NCI-H226 (cell line): ENCODE measurements at places on chromosomes 12 and 14.

- DNase-seq = peak; percentile 93
Observed at GRCh38 chr12:52232674-52233461, at the start of gene KRT7. TSS of gene KRT7 (plus strand) at chr12:52233243. CDS start at chr12:52233297, 54 bp downstream.

- DNase-seq = no peak
Observed at GRCh38 chr12:124008595-124008994, 35.6 kb downstream of the ZNF664 start.

DNA sequence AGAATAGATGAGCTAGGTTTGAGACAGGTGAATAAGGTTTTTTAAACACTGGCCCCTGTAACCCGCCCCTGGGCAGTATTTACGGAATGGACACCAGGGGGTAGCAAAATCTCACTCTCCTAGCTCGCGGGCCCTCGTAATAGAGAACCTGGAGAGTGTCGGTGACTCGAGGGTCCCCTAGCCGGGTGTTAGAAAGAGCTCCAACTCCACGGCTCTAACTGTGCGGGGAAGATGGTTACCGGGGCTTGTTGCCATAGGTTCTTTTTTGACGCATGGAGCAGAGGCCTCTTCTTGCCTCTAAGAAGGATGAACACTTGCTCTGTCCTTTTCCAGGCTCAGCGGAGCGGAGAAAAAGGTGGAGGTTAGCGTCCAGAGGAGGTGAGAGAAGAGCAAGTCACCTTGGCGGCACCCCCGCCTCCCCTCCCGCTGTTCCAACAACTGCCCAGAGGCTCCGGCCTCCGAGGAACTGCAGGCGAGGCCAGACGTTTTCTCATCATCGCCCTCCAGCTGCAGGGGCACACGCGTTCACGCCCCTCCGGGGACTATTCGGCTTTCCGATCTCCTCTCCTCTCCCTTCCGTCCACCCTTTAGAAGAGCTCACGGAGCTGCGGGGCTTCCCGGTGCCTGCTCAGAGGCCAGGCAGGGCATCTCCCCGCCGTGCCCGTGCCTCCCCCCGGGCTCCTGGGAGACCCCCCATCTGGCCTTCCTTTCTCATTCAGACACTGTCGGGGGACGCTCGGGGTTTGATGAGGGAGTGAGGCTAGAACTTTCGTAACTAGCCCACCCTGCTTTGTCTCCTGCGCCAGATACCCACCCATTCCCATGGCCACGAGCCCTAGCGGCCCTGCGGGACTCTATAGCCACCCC is 1.4 kb upstream of the ARHGEF40 start:
- peak; percentile 16 for DNase-seq

- peak; percentile 63 for DNase-seq
Observed at GRCh38 chr14:80634106-80634758, 307.3 kb downstream of the CEP128 start.

DNA sequence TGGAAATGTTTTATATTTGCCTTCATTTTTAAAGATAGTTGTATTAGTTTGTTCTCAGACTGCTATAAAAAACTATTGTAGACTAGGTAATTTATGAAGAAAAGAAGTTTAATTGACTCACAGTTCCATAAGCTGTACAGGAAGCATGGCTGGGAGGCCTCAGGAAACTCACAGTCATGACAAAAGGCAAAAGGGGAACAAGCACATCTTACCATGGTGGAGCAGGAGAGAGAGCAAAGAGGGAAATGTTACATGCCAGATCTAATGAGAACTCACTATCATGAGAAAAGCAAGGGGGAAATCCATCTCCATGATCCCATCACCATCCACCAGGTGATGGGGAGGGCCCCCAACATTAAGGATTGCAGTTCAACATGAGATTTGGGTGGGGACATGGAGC is 35.5 kb upstream of the UNC79 start:
- DNase-seq = no peak

GRCh38 chr12:9977916-9978315 is 6.7 kb downstream of the CLEC12A start:
- DNase-seq = no peak

GRCh38 chr12:56641219-56641618 is 4.6 kb downstream of the ATP5F1B start:
- DNase-seq = no peak

GRCh38 chr12:116619246-116619645 is 60.1 kb downstream of the MAP1LC3B2 start:
- no peak for DNase-seq

GRCh38 chr12:26131936-26132335 is 7.1 kb upstream of the BHLHE41 start:
- no peak for DNase-seq

DNA sequence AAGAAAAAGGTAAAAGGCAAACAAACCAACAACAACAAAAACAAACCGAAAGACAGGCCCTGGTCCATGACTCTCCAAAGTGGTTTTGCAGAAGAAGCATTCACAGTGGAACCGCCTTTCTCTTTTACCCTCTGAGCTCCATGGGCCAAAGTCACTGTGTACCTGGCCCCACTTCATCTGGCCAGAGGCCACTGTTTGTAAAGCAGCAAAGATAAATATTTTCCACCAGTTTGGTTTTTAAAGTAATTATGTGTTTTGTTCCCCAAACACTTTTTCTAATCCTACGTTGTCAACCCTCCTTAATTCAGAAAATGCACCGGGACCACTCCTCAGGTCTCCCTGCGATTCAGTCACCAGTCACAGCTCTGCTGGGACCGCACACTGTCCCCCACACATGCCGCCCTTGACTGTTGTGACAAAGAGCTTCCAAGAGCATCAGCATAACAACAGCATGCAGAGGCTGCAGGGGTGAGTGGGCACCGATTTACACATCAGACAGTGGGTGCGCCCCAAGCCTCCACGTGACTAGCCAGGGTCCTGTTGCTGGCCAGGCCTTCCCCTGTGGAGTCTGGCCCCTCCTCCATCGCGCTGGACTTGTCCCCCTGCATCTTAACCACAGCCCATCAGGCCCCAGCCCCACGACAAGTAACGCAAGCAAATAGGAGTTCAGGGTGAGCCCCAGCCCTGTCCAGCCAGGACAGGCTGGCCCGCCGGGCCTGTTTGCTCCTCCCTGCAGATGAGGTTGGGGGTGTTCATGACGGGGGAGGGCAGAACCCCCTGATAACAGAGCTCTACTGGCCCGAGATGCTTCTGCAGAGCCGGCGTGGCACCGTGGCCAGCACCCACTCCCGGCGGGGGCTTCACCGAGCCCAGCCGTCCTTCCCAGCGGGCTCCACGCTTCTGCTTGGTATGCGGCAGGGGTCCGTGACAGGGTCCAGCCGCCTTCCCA is 65.2 kb upstream of the DIO3 start:
- no peak for DNase-seq

GRCh38 chr12:48980953-48981756 is 3.0 kb downstream of the WNT1 start:
- DNase-seq = no peak

- no peak for DNase-seq
Observed at GRCh38 chr12:25494926-25495325, 58.2 kb downstream of the LMNTD1 start.

GRCh38 chr12:15584366-15585041 is 204.7 kb downstream of the EPS8 start:
- DNase-seq = peak; percentile 10

DNA sequence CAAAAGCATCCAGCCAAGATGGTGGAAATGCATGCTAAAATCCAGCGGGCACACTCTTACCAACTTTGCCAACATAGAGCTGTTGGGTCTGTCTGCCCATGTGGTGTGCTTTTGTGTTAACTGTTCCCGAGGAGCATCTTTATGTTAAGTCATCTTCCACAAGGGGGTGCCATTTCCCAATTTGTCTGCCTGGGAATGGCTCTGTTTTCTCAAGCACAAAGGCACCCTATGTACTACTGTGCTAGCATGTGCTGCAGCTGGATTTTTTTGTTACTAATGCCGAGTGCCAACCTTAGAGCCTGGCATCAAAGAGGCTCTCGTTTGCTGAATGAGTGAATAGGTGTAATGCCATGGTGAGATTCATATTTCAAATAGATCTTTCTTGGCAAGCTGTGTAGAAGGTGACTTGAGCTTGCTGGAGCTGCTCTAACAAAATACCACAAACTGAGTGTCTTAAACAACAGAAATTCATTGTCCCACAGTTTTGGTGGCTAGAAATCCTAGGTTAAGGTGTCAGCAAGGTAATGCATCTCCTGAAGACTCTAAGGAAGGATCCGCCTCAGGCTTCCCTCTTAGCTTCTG is 74.3 kb downstream of the TRHDE start:
- DNase-seq = peak; percentile 39

DNA sequence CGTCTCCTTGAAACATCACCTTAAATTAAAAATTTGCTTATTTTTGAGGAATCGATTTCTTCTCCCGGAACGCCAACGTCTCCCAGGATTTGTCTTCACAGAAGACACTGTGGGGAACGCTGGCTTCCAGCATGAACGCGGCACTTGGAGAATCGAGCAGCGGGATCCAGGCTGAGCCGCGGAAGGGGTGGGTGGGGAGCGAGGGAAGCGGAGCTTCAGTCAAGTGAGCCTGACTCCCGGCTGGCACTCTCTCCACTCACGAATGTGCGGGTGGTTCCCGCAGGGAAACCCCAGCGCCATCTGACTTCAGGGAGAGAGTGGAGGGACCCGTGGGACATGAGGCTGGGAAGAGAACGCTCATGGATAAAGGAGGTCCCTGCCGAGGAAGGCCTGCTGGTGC is 506.0 kb upstream of the TMEM132C start:
- DNase-seq = no peak

- DNase-seq = peak; percentile 92
Observed at GRCh38 chr14:55051423-55052268, at the start of gene MAPK1IP1L. TSS of gene MAPK1IP1L (plus strand) at chr14:55051647. CDS start at chr14:55061684, 10,037 bp downstream.

- DNase-seq = peak; percentile 30
Observed at GRCh38 chr14:24734917-24735500, 101.0 kb upstream of the GZMB start.

DNA sequence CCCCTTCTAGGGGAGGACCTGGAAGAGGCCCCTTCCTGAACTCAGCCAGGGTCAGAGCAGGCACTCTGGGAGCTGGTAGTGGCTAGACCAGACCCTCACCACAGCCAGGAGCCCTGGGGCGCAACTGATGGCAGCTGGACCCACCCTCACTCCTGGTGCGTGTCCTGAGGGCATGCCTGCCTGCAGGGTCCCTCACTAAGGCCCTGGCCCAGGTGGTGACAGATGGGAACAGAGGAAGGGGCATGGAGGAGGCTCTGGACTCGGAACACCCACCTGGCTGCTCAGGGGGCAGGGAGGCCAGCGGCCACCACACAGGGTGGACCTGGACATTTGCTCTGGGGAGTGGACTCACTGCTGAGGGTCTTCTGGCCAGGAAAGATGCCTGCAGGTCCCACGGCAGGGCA is 342.2 kb upstream of the SFSWAP start:
- no peak for DNase-seq

DNA sequence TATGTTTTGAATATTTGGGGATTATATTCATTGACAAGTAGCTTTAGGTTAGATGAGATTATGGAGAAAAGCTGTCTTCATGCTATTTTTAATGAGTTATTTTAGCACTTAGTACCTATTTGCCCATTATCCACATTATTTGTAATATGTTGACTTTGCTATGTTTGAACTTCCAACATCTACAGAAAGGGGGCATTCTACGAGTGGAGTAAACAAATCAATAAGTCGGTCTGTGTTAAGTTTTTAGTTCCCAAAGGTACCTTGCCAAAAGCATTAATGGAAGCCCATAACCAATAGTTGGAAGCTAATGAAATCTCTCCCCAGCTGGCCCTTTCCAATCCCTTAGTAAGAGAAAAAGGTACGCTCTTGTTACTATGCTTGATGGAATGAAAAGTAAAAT is 250.0 kb upstream of the E2F7 start:
- no peak for DNase-seq

DNA sequence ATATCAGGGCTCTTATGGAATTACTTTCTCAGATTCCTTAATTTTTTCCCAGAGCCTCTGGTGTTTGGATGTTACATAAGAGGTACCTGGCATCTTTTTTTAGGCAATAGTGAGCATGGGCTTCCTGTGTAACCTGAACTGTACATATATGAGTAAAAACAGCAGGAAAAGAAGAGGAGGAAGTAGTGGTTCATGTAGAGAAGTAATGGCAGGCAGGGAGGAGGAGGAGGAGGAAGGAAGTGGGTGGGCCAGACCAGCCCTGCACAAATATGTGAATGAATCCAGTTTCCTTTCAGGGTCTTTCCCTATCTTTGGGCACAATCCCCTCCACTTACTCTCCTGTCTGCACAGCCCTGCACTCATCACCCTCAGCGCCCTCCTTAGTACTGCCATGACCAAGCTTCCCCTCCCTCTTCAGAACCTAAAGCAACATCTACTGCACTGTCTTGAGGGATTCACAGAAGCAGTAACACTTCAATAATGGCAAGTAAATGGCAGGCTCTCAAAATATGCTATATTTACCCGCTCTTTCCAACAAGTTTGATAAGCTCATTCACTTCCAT is 40.9 kb upstream of the GSG1 start:
- DNase-seq = no peak

DNA sequence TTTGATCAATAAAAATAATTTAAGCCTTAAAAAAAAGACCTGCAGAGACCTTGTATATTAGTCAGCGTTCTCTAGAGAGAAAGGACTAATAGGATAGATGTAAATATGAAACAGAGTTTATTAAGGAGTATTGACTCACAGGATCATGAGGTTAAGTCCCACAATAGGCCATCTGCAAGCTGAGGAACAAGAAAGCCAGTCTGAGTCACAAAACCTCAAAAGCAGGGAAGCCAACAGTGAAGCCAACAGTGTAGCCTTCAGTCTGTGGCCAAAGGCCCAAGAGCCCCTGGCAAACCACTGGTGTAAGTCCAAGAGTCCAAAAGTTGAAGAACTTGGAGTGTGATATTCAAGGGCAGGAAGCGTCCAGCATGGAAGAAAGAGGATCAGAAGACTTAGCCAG is 66.3 kb downstream of the TBX5 start:
- no peak for DNase-seq

DNA sequence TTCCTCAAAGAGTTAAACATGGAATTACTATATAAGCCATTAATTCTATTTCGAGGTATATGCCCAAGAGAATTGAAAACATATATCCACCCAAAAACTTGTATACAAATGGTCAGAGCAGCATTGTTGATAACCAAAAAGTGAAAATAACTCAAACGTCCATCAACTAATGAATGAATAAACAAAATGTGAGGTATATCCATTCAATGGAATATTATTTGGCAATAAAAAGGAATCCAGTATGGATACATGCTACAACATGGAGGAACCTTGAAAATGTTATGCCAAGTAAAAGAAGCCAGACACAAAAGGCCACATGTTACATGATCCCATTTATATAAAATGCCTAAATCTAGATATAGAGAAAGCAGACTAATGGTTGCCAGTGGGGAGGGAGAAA is 36.0 kb downstream of the SLC25A47 start:
- DNase-seq = no peak

DNA sequence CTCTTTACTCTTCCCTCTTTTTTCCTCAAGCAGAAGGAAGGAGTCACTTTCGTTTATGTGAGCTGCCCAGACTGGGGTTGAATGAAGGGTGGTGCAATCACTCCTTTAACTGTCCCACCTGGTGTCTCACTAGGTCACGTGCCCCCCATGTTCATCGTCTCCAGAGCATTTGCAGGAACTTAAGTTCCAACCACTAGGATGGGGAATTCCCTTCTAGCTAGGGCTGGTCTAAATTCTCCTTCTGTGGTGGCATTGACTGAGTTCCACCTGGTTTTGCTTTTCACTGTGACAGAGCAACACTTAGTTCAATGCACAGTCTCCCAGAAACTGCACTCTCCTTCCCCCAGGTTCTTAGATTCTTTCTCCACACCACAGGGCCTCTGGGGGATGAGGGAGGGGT is 9.5 kb downstream of the FANCM start:
- DNase-seq = no peak
